Astrocyte of the cerebellum (primary cell): ENCODE measurements at places on chromosomes 5 and 9.
A peak's percentile ranks its signal among the peaks of the same experiment; 100 is the strongest.

DNA sequence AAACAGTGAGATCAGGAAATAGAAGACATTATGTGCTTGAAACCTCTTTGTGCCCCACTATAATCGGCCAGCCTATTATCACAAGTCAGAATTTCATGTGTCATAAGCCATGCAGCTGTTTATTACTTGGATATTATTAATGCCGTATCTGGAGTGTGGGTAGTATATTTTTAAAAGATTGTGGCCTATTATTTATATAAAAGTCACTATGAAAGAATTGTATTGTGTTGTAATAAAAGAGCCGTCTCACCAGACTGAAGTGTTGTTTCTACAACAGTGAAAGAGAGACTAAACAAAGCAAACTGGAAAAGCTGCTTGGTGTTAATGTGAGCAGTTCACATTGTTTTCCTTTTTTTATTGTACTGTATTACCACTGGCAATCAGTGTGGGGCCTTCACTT is 449.1 kb downstream of the PSAT1 start:
- no peak for DNase-seq

DNA sequence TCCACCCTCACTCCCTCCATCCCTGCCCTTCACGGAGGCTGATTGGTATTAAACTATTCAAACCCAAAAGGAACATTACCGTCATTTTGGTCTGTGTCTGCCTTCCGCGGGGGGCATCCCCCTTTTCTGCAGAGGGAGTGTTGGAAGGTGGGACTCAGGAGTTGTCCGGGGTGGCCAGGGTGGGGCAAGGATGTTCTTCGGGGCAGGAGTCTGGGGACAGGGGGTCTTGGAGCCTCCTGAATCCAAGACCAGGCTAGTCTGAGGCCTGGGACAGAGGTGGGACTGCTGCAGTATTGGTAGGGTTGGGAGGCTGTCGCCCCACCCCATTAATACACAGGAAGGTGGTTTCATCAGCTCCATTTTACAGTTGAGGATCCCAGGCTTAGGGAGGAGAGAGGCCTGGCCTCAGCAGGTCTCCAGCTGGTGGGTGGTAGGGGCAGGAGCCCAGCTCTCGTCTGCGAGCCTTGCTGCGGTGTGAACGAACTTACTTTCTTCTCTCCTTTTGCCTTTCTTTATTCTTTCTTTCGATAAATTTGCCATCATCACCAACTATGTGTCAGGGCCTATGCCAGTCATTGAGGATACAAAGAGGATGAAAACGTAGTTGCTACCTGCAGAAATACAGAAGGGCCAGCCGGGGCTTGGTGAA is 33.8 kb downstream of the DAB2IP start:
- DNase-seq: no peak

GRCh38 chr5:77499441-77499840 is 7.3 kb upstream of the WDR41 start:
- DNase-seq: no peak

- no peak for DNase-seq
These were observed 22.5 kb downstream of the MSANTD3 start for GRCh38 chr9:100449420-100449819.

DNA sequence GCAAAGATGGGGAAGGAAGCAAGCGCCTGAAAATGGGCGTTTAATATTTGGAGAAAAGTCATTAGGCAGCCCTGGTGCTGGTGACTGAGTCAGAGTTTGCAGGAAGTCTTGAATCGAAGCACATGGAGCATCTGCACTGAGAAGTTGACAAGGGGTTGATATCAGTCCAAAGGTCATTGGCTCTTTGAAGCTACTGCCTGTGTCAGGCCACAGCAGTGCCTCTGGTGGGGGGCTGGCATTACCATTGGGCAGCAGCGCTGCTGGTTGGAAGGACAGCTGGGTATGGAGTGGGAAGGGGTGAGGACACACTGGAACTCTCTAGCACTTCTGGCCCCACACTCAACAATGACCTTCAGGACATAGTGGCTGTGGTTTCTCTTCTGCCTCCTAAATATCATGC is 150.4 kb upstream of the ERCC6L2 start:
- no peak for DNase-seq

GRCh38 chr5:107917983-107918382 is 247.2 kb upstream of the EFNA5 start:
- DNase-seq: no peak

DNA sequence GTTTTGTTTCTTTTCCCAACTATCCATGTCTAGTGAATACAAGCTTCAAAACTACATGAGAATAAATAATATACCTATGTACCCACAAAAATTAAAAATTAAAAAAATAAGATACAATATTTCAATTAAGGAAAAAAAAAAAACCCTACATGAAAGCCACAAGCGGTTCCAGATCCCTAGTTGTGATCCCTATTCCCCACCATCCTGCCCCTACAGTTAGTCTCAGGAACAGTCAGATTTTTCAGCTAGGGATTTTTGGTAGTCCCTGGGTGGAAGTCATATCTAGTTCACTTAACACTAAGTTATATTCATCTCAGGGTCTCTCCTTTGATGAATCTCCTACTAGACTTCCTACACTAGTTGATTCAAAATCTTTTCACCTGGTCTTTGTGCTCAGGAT is 18.5 kb upstream of the PCDHB1 start:
- DNase-seq: no peak

GRCh38 chr5:99176186-99176585 is 247.4 kb upstream of the CHD1 start:
- no peak for DNase-seq

DNA sequence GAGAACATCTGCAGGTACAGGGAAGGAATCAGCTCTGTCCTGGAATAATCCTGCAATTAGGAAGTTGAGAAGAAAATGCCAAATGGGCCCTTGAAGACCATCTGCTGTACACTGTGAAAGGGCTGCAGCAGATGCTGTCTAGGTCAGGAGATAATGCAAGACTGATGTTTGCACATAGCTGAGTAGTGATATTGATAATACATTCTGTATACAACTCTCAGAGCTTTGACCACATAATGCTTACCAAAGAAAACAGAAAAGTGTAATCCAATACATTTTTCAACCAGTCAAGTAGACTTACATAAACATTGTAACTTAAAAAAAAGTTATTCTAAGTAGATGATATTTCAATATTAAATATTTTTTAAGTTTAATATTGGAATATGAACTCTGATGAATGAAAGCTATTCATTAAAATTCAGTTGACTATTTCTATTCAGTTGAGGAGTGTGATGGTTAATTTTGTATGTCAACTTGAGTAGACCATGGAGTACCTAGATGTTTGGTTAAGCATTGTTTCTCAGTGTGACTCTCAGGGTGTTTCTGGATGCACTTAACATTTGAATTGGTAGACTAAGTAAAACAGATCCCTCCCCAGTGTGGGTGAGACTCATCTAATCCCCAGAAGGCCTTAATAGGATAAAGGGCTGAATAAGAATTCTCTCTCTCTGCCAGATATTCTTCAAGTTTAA is 380.1 kb upstream of the PRR16 start:
- DNase-seq: no peak

DNA sequence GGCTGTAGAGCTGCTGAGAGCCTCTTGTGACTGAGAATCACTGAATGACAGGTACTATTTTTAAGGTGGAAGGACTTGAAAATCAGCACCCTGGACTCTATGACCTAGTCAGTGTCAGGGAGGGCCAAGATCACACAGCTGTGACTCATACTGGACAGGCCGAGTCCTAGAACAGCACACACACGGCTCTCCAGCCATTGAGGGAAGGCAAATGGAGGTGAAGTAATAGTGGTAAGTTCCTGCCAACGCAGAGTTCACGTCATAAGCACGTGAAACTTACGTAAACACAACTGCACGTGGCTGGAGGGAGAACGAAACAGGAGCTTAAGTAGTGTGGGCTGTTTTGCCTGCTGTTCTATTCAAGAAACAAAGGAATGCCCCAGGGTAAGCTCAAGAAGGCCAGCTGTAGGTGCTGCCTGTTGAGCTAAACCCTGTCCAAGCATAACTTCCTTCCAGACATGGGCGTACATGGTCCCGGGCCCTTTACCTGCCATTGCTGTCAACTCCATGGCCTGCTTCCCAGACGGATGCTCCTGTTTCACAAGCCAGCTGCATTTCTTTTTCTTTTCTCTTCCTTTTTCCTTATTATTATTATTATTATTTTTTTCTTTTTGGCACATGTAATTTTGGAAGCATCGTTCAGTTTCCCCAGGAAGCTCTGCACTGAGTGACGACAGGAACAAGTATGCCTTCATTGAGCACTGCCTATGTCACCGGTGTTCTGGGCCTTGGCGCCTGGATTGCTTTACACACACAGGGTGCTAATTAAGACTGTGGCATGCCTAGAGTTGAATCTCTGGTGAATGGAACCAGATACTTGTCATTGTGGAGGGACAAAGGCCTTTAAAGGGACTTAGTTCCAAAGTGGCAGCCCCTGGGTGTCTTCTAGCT is 10.2 kb upstream of the LCP2 start:
- DNase-seq: no peak

DNA sequence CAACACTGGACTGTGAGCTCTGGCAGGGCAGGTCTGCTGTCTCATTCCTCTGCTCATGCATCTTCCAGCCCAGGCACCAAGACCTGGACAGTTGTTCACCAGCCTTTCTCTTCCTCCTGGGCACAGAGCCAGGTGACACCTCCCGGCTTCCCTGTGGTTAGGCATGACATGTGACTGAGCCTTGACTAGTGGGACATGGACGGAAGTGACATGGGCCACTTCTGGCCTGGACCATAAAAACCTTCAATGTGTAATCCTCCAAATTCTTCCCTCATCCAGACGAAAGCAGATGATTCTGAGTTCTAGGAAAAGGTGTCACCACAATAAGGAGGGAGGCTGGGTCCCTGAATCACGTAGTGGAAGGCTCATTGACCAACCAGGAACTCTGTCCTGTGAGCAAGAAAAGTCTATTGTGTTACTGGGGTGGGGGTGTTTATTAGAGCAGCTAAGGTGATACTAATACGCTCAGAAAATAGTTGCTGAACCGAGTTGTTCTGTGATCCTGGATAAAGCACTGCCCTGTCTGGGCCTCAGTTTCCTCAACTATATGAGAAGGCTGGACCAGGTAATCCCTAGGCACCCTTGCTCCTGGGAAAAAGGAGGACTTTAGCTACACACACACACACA is 26.6 kb upstream of the CRB2 start:
- DNase-seq: no peak

DNA sequence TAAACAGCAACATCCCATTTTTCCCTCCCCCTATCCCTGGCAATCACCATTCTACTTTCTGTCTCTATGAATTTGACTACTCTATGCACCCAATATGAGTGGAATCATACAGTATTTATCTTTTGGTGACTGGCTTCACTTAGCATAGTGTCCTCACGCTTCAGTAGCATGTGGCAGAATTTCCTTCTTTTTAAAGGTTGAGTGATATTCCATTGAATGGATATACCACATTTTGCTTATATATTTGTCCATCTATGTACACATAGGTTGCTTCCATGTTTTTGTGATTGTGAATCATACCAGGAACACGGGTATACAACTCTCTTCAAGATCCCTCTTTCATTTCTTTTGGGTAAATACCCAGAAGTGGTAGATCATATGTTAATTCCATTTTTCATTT is 69.9 kb downstream of the CERT1 start:
- DNase-seq: no peak

- no peak for DNase-seq
These were observed 24.6 kb upstream of the ANKH start for GRCh38 chr5:14896131-14896530.

DNA sequence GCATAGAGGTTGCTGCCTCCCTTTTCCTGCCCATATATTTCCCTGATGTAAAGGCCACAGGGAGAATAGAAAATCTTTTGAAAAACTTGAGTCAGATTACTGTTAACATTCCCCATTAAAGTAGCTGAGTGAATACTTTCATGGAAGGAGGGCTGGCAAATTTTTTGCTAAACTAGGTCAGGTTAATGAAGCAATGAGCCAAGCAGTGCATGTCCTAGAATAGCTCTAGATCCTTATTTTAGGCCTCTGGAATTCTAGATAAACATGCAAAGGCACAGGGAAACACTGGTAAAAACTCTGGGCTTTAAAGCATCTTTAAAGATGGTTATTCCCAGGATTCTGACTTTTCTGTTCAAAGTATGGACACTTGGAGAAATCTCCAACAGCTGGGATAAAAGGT is 27.9 kb downstream of the TTC1 start:
- no peak for DNase-seq

DNA sequence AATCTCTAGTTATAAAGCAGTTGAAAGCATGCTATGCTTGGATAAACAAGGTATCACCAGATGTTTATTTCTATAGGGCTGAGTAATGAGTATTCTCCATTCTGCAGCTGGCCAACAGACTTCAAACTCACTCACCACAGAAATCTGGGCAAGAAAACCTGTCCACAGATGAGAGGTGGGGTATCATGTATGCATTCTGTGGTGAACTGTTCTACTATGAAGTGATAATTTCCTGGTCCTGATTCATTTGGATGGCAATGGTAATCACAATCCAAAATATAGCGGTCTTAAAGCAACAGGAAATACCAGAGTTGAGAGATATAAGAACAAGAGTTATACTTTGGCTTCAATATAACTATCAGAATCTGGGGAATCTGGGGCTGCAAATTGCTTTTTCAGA is 65.9 kb upstream of the EFNA5 start:
- peak; percentile 90 for DNase-seq

GRCh38 chr9:8382266-8382665 is 582.7 kb upstream of the DMAC1 start:
- no peak for DNase-seq

DNA sequence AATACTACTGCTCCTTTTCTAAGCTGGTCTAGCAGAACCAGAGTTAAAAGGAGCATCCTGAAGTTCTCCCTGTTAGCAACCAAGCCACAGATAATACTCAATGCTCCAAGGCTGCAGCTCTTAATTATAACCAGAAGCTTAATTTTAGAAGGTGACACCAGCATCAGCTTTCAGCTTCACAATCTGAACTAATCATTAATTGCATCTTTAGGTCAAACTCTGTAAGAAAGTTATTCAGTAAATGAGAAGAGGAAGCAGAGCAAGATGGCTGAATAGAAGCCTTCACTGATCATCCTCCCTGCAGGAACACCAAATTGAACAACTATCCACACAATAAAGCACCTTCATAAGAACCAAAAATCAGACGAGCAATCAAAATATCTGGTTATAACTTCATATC is 38.5 kb downstream of the APBA1 start:
- no peak for DNase-seq

DNA sequence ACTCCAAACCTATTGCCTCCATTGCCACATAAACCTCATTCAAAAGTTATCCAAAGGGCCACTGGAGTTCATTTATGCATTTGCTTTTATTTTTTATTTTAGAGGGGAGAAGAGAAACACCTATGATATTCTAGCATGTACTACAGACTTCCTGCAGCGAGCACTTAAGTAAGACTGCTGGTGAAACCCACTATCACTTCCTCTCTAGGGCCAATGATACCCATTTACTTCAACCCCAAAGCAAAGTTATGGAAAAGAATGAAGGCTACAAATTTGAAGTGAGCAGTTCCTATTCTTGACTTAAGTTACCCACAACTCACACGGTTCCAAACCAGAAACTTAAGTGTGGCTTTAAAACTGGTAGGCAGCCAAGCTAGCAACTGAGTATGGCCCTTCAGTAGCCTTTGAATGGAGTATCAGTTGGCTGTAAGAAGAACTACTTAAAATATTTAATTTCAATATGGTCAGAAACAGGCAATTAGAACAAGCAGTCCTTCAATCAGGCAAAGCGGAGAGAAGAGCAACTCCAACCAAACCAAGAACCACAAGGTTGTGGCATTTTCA is 94.1 kb downstream of the GPR21 start:
- DNase-seq: no peak
